Hair follicle dermal papilla cell (primary cell): ENCODE measurements at places on chromosomes 6 and 20. TPM values are rescaled to one million over a fixed set of nuclear protein-coding genes. Genes with fewer than 3 reads are reported as not detected.

Gene L3MBTL1
- total RNA-seq = 6.3 and 11.7 TPM in 2 replicates

Gene OR2B6
- not detected in 2 replicates for total RNA-seq

Gene COL9A3
- total RNA-seq = 0.24 TPM in 1 of 2 replicates, not detected in the other

Gene RSPH9
- 1.3 and 1.6 TPM in 2 replicates for total RNA-seq

Gene ECT2L
- total RNA-seq = not detected in 2 replicates

Gene PNPLA1
- not detected in 2 replicates for total RNA-seq
